Activated CD8-positive, alpha-beta T cell treated with anti-CD3 and anti-CD28 coated beads, Interleukin-2, amount 10 ng/mL, durations not matched to agents 7 days and 5 days (primary cell): ENCODE measurements at places on chromosomes 1 and 21.
A peak's percentile ranks its signal among the peaks of the same experiment; 100 is the strongest.

DNA sequence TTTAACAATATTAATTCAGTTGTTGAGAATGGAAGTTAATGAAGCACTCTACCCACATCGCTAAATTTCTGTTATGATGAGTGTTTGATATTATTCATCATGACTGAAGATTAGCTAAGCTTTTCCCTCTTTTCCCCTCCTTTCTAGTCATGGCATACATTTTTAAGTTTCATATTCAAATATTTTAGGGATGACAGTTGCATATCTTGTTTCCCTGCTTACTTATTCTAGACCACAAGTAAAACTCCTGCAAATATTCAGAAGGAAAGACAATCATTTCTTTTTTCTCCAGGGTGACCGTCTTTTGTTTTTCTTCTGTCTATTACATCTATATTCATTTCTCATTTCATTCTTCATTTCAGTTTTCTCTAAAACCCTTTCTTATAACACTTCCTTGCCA lies 906.0 kb downstream of the ADGRL2 start:
- no peak overlapping the region for H3K27ac ChIP-seq
- H3K27me3 ChIP-seq: no peaks in the 10 kb centered on the region
- no peak for DNase-seq

DNA sequence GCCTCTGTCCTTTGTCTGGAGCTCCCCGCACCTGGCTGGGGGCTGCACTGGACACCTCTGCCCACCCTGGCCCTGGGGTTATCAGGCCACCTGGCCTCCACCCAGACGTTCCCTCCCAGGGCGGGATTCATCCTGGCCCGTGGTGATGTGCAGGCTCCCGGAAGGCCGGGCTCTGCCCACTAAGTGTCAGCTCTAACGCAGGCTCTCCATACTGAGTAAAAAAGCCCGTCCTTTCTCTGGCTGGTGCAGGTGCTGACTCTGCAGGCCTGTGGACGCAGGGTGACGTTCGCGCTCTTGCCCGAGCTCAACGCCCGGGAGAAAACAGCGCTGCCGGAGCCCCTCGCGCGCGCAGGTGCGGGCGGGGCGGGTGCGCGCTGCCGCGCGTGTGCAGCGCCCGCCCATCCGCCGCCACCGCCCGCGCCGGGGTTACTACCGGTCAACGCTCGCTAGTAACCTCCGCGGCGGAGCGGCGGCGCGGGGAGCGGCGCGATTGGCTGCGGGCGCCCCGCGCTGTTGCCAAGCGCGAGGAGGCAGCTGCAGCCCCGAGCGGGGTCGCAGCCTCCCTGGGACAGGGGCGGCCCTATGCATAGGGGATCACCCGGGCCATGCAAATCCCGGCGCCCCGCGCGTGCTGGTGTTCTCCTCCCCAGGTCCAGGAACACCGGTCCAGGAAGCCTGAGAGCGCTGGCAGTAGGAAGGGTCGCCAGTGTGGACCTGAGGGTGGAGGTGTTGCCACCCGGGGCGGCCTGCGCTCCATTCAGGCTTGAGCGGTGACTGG lies 15.7 kb downstream of the ABCG1 start:
- DNase-seq: peak; percentile 85
- H3K27me3 ChIP-seq: no peaks in the 10 kb centered on the region
- peaks cover 96% of the 10 kb centered on the region for H3K4me1 ChIP-seq
- peak overlapping the region; percentile 63 for H3K4me3 ChIP-seq
- H3K36me3 ChIP-seq: peaks cover 6% of the 10 kb centered on the region

DNA sequence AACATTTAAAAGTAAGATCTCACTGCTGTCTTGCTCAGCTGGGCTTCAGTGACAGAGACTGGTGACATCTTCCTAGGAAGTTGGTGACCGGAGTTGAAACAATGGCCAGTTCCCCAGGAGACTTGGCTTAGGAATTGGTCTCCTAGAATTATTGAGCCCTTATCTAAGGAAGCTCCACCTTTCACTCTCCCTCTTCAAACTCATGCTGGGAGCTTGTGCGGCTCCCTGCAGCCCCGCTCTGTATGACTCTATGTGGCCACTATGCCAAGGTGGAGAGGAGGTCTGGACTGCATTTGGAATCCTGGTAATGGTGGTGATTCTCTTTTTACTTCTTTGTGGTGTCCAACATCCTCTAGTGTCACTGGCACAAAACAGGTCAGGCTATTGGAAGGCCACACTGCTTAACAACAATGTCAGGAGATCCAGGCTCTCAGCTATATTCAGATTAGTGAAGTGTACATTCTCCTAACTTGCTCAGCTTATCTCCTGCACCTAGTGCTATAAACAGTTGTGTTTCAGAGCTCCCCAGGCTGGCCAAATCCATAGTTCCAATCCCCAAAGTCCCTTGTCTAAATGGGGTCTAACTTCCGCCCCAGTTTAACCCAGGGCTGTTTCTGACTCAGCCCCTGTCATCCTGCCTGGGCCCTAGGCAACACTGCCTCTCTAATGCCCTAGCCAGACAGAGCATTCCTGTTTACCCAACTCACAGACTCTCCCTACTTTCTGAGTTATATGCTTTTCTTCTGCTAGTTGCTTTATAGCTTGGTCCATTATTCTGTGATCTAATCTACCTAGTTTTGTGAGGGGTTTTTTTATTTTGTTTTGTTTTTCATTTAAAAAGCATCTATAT lies 18.3 kb downstream of the ATP2B4 start:
- H3K36me3 ChIP-seq: peaks cover 47% of the 10 kb centered on the region
- H3K27me3 ChIP-seq: no peaks in the 10 kb centered on the region
- H3K4me3 ChIP-seq: no peak overlapping the region

- H3K4me3 ChIP-seq: no peak overlapping the region
- no peaks in the 10 kb centered on the region for H3K36me3 ChIP-seq
- no peak for DNase-seq
- peaks cover 6% of the 10 kb centered on the region for H3K27me3 ChIP-seq
Observed at GRCh38 chr1:55235722-55236121, 20.6 kb upstream of the USP24 start.
